ENCODE measurements at places on chromosomes 12 and 14.

- DNase-seq = no peak
Measured at GRCh38 chr12:104177336-104177662, 38.3 kb upstream of the TXNRD1 start.

- no peak for DNase-seq
Measured at GRCh38 chr14:36524874-36525745, 5.1 kb upstream of the NKX2-1 start.

DNA sequence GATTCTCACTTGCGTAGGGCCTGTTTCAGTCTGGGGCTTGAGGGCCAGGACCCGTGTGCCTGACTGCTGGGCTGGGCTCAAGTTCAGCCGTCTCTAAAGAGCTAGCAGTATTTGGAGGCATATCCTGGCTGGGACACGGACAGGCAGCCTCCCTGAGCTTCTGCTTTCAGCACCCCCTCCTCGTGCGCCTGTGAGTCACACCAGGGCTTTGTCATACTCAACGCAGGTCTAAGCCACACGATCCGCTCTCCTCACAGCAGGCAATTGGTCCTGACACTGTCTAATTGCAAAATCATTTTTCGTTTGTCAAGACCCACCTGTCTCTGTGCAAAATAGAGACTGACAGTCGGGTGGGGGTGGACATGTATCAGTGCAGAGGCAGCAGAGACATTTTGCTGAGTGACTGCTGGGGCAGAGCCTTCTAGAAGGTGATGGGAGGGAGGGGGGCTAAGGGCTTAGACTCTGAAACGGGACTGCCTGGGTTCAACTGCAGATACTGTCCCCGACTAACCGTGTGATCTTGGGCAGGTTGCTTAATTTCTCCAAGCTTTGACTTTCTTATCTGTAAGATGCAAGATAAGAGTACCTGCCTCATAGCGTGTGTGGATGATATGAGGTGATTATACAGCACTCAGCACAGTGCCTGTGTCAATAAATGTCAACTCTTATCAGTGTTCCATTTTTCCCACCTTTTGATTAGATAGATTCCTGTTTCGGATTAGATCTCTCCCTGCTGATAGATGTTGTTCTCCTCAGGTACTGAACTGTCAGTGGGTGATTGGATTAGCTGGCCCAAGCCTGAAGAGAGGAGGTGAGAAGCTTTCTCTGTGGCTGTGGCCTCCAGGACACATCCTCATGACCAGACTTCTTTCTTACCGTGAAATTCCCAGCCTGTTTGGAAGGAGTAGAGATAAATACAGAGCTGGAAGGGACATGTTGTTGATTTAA is 53.1 kb downstream of the KCNA1 start:
- no peak for DNase-seq

GRCh38 chr12:87427770-87428169 is 601.4 kb downstream of the C12orf50 start:
- DNase-seq = no peak

GRCh38 chr12:123094349-123095077 is 56.4 kb downstream of the PITPNM2 start:
- DNase-seq = peak; percentile 65

DNA sequence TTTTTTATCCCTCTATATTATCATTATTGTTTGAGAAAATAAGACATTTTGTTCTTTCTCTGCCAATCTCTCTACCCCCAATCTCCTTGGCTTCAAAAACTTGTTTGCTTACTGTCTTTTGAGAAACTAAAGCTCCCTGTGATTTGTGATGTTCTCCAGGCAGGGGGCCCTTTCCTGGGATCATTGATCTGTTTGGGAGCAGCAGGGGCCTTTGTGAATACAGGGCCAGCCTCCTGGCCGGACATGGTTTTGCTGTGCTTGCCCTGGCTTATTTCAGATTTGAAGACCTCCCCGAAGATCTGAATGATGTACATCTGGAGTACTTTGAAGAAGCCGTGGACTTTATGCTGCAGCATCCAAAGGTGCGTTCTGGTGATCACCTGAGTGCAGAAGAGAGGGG is 4.5 kb downstream of the ACOT6 start:
- no peak for DNase-seq

DNA sequence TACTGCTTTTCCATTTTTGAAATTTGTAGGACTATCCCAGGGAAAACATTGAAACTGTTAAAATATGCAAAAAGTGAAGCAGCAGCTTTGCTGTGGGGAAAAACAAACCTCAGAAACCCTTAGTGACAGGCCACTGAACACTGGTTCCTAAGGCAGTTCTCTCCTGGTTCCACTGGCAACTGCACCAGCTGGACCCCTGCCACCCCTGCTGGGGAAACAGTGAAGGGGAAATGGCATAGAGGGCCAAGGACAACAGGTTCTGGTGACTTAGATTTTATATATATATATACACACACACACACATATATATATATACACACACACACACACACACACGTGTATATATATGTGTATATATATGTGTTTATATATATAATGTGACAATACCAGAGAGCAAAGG is 16.2 kb upstream of the KRT7 start:
- no peak for DNase-seq

DNA sequence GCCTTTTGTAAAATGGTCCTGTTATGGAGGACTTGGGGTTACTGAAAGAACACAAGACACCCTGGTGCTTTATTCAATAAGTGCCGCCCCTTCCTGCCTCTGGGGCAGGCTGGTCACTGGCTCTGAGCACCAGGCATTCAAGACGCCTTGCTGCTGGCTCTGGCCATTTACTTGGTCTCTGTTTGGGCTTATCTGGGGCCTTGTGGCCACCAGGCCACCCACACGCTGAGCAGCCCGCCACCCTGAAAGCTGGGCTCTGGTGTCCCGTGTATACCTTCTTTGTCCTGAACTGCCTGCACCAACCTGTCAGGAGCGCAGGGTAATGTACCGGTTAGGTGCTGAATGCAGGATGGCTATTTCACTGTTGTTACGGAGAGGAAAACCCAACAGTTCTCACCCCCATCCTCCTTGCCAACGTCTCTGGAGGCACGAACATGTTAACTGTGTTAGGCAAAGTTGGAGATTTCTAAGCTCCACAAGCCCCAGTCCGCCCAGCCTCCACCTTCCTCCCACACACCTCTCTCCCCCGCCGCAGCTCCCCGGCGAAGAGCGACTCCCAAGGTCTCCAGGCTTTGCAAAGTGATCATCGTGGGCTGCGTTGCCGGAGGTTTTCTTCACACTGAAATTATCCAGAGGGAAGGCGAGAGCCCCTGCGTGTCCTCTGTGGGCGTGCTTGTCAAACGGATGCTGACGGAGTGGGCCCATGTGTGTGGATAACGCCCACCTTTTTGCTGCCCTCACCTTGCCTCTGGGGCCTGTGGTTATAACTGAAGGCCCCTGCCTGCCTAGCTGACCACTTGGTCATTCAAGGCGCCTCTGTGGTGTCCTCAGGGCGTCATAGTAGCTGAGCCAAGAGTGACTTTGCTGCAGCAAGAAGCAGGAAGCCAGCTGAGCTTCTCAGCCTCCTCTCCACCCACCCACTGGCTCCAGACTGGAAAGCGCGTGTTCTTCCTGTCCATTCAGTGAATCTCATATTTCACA is 18.8 kb upstream of the BEGAIN start:
- no peak for DNase-seq

DNA sequence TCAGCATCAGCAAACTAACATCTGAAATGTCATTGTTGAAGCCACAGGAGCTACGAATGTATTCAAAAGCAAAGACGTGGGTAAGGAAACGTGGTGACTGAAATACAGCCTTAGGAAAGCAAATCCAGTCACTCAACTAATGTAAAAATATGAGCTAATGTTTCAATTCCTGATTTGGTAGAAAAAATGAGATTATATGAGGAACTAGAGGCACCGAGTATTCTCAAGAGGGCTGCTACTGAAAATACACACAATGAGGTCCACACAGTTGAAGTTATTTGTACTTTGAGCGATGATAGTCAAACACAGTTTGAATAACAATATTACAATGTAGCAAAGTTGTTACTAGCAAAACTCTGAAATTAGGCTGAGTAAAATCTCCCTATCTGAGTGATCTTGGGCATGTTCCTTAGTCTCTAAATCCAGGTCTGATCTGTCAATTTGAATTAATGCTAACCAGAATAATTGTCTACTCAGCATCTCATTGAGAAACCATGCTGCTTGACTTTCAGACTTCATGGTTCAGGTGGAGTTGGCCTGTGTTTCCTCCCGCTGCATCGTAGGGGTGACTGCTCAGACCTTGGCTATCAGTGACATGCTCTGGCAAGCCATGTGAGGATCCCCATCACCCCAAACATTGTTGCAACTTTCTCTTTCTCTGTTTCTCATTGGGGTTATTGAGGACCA is 467.1 kb upstream of the SOX5 start:
- DNase-seq = no peak

GRCh38 chr14:42929806-42930480 is 1323.3 kb downstream of the LRFN5 start:
- no peak for DNase-seq

DNA sequence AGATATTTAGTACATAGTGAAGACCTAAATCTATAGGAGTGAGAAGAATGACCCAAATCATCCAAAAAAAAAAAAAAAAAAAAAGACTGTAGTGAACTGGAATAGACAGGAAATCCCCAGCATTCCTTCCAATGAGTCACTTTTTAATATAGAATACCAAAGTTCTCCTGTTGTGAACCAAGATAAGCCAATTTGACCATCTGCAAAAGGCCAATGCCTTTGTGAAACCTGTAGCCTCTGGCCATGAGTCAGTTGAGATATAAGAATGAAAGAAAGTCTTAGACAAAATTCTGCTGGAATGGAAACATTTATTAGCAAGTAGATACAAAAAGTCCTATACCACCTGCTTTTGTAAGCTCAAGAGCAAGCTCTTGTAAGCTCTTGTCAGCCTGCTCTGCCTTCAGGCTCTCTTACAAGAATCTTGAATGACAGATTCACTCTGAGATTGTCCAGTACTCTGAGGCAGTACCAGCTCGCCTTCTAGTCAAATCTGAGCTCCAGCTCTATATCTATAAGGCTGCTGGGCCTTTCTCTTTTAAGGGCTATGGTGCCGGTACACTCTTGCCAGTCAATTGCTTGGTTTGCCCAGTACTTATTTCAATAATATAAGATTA is 243.0 kb upstream of the TMTC1 start:
- peak; percentile 23 for DNase-seq

GRCh38 chr12:111812881-111813741 is 28.9 kb upstream of the MAPKAPK5 start:
- DNase-seq = peak; percentile 66

DNA sequence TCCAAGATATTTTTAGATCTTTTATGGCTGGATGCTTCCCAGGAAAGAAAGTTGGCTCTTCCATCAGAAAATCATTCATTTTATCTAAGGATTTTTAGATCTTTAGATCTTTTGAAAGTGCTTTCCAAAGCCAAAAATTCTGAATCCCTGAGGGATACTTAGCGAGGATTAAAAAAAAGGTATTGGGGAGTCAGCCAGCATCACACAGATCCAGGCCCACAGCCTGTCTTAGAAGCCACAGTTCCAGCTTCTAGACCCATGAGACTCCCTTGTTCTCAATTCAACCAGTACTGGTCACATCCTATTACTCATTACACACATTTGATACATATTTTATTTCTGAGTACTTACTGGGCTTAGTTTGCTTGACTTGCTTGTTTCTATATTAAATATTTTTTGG is 49.9 kb downstream of the TSPAN8 start:
- DNase-seq = no peak

- DNase-seq = peak; percentile 67
Measured at GRCh38 chr14:70897464-70897863, 9.8 kb upstream of the PCNX1 start.

GRCh38 chr12:46941981-46942380 is 116.2 kb upstream of the SLC38A4 start:
- no peak for DNase-seq

DNA sequence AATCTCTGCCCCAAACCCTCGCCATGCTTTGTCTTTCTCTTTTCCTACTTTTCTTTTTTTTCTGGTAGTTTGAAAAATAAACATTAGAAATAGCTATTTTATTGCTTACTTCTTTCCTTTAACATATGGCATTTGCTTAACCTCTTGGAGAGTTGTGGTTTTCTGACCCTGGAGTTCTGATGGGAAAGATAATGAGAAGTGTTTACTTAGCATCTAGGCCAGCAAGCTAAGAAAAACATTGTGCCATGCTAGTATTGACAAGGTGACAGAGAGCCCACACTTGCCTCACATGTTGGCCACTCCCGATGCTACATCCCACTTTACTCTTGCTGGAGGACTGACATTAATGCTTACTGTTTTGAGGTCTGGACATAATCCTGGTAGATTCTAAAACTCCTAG is 886.2 kb downstream of the DIO2 start:
- no peak for DNase-seq

DNA sequence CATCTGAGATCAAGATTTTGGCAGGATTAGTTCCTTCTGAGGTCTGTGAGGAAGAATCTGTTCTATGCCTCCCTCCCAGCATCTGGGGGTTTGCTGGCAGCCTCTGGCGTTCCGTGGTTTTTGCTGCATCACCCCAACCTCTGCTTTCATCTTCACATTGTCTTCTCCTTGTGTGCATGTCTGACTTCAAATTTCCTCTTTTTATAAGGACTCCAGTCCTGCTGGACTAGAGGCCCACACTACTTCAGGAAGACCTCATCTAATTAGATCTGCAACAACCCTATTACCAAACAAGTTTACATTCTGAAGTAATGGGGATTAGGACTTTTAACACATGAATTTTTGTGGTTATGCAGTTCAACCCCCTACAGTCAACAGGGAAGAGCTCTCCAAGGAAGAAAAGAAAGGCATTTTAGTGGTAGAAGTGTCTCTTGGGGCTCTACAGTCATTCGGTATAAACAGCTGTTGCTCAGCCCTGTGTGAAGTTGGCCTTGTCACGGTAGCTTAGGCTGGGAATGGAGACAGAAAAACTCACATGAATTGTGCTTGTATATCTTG is 89.7 kb downstream of the CAND1 start:
- DNase-seq = peak; percentile 81

GRCh38 chr12:122117979-122118378 is 39.4 kb downstream of the MLXIP start:
- DNase-seq = no peak

DNA sequence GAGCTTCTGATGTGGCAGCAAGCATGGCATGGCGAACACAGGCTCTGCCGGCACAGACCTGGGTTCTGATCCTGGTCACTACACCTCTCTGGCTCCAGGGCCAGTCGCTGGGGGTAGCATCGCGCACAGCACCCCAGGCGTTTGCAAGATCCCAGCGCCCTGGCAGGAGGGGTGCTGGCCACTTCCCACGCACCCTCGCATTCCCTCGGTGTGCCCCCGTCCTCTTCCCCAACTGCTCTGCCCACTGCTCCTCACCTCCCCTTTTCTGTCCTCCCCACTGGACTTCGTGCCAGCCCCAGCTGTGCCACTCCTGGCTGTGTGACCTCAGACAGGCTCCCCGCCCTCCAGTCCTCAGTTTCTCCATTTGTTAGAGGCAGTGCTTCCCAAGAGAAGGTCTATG is 2.8 kb downstream of the CDK2AP1 start:
- DNase-seq = no peak

All from AG09319 (cell line).